ENCODE measurements at places on chromosomes 1 and 21.

- DNase-seq: no peak
These were observed at the start of gene GRIK3 for GRCh38 chr1:37034121-37035013. Gene GRIK3 (minus strand): TSS chr1:37034515. CDS start chr1:37034108, 407 bp downstream.

DNA sequence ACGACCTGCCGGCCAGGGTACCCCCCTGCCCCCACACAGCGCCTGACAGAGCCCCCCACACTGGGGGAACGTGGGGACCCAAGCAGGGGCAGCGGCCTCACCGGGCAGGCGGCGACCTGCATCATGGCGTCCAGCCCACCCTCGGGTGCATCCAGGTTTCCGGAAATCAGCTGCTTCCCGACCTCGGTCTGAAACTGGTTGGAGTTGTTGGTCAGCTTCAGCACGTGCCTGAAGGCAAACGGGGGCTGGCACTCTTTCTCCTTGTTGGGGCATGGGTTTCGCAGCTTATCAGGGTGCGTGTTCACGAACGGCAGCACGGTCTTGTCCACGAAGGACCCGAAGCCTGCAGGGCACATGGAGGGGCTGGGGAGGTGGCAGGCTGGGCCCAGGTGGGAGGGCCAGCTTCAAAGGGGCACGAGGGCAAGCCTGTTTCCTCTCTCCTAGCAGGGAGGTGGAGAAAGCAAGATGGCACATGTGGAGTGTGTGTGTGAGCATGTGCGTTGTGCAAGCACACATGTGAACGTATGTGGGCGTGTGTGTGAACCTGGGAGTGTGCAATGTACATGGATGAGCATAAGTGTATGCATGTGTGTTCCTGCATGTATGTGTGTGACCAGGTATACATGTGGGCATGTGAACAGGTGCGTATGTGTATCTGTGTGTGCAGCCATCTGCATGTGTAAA, 19.2 kb downstream of the ITGB2 start:
- no peak for DNase-seq

DNA sequence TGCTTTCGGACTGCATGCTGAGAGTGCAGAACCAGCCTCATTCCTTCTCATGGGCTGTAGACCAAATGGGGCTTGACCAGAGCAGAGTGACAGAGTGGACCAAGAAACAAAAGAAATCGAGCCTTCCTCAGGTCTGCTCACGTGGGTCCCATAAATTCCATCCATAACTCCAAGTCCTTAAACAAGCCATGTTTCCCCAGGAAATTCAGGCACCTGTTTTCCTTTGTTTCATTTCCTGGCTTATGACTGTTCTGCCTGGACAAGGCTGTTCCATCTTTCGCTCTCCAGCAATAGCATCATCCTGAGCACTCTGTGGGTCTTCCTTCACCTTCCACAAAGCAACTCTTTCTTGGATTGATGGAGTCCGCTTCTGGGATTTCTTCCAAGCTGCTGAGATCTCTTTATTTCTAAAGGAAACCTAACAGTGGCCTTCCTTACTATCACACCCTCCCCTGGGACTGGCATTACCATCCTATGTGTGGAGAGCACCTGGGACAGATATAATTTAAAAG, 63.9 kb downstream of the LAMC2 start:
- no peak for DNase-seq

- no peak for DNase-seq
These were observed 94.0 kb upstream of the FMN2 start for GRCh38 chr1:239997515-239998311.

GRCh38 chr21:31460980-31461379, 116.9 kb upstream of the TIAM1 start:
- DNase-seq: no peak

DNA sequence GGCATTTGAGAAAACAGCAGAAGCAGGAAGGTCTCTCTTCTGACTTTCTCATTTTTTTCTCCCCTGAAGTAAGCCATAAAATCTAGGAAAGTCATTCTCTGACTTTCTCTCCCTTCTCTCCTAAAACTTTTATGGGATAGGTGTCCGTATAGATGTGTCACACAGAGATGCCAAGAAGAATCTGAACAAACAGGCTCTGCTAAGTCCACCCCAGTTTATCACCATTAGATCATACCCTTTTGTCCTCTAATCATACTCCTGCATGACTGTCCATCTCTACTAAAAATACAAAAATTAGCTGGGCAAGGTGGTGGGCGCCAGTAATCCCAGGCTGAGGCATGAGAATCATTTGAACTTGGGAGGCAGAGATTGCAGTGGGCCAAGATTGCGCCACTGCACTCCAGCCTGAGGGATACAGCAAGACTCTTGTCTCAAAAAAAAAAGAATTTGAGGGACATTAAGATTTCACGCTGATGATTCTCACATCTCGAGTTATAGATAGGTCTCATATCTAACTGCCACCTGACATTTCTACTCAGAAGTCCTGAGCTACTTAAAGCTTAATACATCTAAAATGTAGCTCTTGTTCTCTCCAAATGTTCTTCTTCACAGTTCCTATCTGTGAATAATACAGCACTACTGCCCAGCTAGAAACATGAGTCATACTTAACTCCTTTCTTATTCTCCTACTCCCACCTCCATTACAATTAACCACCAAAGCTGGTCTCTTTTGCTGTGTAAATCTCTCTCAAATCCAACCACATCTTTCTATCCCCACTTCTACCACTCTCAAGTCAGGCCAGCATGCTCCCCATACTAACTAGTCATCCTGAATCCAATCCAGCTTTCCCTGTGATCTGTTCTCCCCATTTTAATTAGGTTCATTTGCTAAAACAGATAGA, 47.7 kb downstream of the ZNF644 start:
- DNase-seq: no peak

DNA sequence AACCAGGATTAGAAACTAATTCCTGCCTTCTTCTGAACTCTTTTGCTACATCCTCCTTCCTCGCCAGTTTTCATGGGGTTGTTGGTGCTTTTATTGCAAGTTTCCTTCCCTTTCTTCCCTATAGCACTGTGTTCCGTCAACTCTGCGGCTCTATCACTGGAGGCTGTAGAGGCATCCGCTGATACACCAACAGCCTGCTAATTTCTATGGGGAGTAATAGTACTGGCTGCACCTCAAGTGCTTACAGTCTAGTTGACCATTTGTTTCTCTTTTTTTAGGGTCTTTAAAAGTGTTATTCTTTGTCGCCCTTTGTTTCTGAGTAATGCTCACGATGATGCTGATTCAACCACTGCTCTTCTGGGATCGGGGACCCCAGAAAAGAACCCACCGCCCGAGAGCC, 746 bp downstream of the MIS18A start:
- no peak for DNase-seq

GRCh38 chr1:101006553-101006952, 19.0 kb downstream of the DPH5 start:
- DNase-seq: no peak

GRCh38 chr1:118960026-118960561, 28.0 kb downstream of the TBX15 start:
- DNase-seq: no peak

GRCh38 chr1:228405979-228406228, 731 bp downstream of the TRIM11 start:
- no peak for DNase-seq

DNA sequence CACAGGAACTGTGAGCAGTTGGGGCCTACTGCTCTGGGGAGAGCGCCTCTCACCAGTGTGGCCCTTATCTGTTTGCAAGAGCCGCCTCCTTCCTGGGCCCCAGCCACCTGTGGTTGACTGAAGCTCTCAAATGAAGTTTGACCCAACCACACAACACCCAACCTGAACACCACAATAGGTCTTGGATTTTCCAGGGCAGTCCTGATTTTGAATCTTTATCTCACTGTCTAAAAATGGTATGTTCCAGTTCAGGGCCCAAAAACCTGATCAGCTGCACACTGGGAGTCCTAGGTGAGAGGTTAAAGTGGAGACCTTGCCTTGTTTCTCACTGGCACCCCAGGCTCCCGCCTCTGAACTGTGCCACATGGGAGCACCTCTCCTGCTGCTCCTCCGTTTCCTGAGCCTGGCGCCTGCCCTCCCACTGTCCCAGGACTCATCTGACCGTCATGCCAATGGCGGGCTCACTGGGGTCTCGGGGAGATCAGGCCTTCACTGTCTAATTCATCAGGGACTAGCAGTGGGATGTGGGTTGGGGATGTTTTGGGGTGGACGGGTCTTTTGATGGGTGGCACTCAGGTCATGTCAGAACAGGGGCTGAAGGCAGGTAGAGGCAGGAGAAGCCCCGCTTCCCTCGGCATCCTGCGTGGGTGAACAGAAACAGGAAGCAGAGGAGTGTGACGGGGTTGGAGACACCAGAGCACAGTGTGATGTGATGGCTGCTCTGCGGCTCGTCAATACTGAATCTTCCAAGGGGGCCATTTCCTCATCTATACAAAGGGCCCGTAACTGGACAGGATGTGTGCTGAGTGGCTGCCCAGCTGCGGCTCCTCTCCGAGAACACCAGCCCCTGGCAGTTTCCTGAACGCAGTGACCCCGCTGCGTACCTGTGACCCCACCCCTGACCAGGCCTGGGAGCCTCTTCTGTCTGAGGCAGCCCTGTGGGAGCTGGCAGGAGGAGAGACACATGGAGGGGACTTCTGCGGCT, 59.6 kb upstream of the ITPKB start:
- DNase-seq: no peak

DNA sequence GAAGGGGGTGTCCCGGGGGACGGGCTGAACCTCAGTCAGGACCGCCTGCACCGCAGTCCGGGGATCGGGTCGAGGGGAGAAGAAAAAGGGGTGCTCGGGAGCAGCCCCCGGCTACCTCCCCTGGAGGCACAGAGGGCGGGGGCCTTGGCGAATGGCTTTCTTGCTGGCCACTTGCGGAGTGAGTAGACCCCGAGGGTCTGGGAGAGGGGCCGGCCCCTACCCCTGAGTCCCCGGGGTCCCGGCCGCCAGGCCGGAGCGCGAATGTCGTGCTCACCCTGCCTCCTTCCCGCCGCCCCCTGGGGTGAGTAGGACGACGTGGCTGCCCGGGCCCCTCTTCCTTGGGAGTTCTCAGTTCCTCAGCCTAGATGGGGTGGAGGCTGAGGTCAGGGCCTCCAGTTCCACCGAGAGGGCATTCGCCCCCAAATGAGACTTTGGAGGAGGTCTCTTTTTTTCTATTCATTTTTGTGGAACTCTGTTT, 113.0 kb downstream of the OSBPL9 start:
- DNase-seq: no peak

- DNase-seq: no peak
These were observed 34.8 kb downstream of the KCNAB2 start for GRCh38 chr1:6080469-6080868.

- DNase-seq: no peak
These were observed 19.0 kb downstream of the BCAR3 start for GRCh38 chr1:93662481-93663207.

GRCh38 chr1:228208831-228209551, 1.1 kb downstream of the OBSCN start:
- DNase-seq: no peak

DNA sequence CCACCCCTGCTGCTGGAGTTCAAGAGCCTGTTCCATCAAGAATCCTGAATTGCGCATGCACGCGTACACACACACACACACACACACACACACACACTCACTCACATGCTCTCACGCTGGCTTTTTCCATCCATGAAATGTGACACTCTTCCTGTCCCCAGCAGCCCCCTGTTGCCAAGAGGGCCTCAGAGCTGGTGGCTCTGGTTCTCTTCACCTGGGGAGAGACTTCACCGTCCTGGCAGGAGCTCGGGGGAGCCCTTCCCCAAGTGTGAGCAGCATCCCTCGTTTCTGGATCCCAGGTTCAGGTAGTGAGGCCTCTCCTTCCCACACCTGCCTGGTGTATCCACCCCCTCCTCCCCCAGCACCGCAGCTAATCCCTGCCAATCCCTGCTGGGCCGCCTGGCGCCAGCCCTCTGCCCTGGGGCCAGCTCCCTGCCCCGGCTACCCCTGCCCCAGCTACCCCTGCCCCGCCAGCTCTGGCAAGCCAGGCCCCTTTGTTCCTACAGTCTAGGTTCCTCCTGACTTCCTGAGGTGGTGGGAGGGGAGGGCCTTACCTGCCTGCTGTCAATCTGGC, 9.9 kb downstream of the PLOD1 start:
- DNase-seq: no peak

- DNase-seq: no peak
These were observed 384.4 kb upstream of the CAMK1G start for GRCh38 chr1:209198961-209199750.

DNA sequence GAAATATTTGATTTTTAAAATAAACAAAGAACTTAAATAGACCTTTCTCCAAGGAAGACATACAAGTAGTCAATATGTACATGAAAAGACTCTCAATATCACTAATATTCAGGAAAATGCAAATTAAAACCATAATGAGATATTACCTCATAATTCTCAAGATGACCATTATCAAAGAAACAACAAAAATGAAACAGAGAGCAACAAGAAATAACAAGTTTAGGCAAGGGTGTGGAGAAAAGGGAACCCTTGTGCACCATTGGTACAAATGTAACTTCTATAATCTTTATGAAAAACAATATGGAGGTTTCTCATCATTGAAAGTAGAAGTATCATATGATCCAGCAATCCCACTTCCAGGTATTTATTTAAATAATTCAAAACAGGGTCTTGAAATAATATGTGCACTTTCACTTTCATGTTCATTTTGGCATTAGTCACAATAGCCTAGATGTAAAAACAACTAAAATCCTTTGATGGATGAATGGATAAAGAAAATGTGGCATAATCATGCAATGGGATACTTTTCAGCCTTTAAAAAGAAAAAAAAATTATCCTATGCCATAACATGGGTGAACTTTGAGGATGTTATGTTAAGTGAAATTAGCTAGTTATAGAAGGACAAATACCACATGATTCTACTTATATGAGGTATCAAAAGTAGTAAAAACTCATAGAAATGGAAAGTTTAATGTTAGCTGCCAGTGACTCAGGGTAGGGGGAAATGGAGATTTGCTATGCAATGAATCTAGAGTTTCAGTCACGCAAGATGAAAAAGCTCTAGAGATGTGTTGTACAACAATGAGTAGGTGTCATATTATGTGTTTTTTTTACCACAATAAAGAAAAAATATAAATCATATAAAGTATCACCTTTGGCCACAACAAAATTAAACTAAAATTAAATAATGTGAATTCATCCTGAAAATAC, 114.5 kb upstream of the LYPLAL1 start:
- no peak for DNase-seq

- no peak for DNase-seq
These were observed 78.3 kb downstream of the VWA5B1 start for GRCh38 chr1:20368866-20369470.

GRCh38 chr1:239731082-239731748, 344.8 kb downstream of the CHRM3 start:
- no peak for DNase-seq

DNA sequence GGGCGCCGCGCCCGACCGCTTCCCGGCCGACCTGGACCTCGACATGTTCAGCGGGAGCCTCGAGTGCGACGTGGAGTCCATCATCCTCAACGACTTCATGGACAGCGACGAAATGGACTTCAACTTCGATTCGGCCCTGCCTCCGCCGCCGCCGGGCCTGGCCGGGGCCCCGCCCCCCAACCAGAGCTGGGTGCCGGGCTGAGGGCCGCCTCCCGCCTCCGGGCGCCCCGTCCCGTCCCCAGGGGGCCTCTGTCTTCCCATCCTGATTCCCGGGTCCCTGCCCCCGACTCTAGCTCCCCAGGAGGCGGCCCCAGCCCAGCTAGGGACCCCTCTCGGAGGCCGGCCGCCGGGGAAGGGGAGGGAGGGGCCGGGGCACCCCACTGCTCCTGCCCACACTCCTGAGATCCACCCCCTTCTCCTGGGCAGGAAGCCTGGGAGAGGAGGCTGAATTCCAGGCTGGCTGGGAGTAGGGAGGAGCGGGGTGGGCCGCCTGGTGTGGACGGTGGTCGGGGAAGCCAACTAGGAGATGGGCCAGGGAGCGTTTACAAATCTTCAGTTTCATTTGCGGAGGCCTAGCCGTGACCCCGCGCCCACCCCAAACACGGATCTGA, 21.4 kb downstream of the FOXO6 start:
- peak; percentile 51 for DNase-seq

Data from tibial nerve (tissue), 4 donors.